ENCODE measurements at places on chromosomes 5 and 9. TPM values are rescaled to one million over a fixed set of nuclear protein-coding genes. Genes with fewer than 3 reads are reported as not detected.

- DNase-seq = no peak
These were observed 68.1 kb downstream of the MAMDC2 start for GRCh38 chr9:70111641-70112236.

- no peak for DNase-seq
These were observed 950 bp downstream of the NEUROG1 start for GRCh38 chr5:135534609-135535419.

DNA sequence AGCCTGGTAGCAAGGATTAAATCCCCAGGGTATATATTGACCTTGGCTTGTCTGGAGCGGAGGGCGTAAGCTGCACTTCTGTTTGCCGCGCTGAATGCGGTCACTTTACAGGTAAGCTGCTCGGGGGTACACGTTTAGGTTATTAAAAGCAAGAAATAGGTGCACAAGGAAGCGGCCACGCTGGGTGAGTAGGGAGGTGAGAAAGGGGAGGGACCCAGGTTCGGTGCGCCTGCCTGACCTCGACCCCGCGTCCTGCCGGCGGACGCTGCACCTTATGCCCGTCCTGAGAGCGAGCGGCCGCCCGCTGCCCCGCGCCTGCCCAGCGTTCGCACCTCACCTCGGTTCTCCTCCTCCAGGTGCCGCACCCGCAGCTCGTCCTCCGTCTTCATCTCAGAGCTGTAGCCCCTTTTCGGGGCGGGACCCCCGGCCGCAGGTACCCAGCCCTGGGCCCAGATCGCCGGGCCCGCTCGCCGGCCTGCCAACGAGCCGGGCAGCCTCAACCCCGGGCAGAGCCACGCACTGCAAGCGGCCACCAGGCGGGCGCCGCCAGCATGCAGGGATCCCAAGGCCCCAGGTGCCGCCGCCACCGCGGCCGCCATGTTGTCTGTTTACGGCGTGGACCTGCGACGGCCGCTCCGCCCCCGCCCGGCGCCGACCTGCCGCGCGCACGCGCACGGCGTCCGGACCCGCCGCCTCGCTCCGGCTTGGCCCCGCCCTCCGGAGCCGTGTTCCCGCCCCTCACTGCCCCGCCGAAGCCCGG is at the start of gene AUH:
Gene AUH, minus strand, starts transcription at position 628 of the 760 bp plus-strand sequence. Its CDS starts 29 bp downstream, at position 599.
- peak; percentile 41 for DNase-seq

- no peak for DNase-seq
These were observed 11.7 kb downstream of the PRUNE2 start for GRCh38 chr9:76894198-76894597.

Gene CNTNAP3B
- total RNA-seq = 0.21 TPM
